ENCODE measurements at places on chromosomes 4 and X.

- no peak for DNase-seq
Observed at GRCh38 chr4:185016101-185016940, 2.0 kb upstream of the HELT start.

- no peak for DNase-seq
Observed at GRCh38 chr4:2251073-2251794, 9.3 kb upstream of the HAUS3 start.

GRCh38 chr4:163332526-163333406 lies at the start of gene NPY1R:
TSS of gene NPY1R (minus strand) at chr4:163332596. CDS start at chr4:163326554, 6,042 bp downstream.
- DNase-seq: peak; percentile 46

DNA sequence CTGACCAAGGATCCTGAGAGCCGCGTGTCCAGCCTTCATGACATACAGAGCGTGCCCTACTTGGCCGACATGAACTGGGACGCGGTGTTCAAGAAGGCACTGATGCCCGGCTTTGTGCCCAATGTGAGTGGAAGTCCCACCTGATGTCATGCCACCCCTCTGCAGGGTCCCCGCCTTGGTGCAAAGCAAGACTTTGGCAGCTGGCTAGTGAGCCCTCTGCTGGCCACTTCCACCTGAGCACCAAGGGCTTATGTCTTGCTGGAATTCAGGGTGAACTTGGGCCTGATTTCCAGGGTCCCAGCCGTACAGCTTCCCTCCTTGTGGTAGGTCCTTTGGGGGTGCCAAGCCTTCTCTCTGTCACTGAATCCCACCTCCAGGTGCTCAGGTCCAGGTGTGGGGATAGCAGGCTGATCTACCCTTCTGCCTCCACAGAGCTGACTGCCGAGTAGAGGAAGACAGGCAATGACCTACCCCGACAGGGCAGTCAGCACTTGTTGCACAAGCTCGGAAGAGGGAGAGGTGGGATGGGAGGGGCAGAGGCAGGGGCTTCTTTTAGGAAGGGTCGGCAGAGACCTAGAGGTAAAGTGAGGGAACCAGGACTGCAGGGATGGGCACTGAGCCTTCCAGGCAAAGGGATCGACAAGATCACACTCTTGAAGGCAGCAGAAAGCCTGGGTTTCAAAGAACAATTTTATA lies 248.1 kb downstream of the EVC2 start:
- no peak for DNase-seq

DNA sequence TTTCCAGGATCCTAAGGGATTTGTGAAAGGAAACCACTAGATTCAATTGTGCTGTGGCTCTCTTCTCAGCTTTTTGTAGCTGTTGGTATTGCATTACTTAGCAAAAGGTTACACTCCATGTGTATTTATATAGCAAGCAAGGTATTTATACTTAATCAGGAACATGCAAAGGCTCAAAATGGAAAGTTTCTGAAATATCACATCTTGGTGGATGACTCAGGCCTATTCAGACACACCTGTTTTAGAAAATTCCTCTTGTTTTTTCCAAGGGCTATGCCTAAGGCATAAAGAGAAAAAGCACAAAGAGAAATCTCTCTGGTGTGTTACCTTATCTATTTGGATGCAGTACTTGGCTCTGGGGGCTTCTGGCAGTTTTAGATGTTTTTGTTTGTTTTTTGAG lies 144.4 kb upstream of the GALNT7 start:
- no peak for DNase-seq

- no peak for DNase-seq
Observed at GRCh38 chr4:143355540-143356217, 19.0 kb downstream of the GAB1 start.

GRCh38 chrX:118669435-118669834 lies 58.0 kb upstream of the IL13RA1 start:
- no peak for DNase-seq

DNA sequence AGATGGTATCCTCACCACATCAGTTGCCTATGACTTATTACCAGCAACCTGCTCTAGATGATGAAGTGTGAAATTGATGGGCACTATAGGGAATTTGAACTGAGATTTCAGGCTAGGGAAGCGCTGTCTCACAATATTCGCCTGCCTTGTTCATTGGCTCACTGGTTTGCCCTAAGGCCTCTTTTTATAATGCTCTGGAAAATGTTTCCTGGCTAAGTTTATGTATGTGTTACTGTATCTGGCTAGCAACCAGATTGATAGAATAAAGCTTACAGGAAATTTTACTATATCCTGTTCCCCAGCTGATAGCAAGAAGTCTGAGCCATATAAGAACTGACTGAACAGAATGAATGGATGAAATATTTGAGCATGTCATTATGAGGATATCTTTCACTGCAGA lies 71.6 kb downstream of the GSTCD start:
- no peak for DNase-seq

DNA sequence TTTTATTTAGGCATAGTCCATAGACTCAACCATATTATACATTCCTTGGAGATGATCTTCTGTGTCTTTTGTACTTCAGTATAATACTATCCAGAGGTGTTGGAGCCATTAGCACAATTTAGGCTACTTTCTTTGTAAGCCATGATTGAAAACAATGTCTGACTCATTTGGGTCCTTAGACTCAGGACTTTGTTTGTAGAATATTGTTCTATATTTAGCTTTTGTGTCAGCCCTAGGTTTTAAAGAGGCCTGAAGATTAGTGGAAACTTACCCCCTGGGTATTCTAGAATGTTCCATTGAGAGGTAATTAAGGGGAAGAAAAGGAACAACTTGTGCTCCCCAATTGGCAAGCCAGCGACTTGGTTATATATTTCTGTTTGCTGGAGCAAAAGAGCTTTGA lies 145.2 kb upstream of the SCML1 start:
- DNase-seq: no peak

DNA sequence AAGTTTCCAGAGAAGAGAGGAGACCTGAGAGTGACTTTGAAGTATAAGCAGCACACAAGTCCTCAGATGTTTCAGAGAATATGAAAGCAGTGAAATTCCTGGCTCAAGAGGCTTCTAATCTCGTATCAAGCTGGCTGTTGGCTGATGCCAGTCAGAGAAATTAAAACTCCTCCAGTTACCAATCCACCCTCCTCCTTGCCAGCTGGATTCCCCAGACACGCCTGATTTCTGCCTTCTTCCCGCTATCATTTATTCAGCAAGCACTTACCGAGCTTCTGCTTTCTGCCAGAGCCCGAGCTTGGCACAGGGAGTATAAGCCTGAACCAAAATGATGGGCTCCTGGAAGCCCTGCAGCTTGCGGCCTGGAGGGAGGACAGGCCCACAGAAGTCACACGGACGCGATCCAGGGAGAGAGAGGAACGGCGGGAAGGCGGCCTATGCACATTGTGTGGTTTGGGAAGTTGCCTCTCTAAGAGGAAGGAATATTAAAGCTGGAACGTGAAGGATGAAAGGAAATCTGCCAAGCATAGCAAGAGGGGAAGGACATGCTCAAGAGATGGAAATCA lies 102.4 kb upstream of the TBL1X start:
- DNase-seq: no peak

DNA sequence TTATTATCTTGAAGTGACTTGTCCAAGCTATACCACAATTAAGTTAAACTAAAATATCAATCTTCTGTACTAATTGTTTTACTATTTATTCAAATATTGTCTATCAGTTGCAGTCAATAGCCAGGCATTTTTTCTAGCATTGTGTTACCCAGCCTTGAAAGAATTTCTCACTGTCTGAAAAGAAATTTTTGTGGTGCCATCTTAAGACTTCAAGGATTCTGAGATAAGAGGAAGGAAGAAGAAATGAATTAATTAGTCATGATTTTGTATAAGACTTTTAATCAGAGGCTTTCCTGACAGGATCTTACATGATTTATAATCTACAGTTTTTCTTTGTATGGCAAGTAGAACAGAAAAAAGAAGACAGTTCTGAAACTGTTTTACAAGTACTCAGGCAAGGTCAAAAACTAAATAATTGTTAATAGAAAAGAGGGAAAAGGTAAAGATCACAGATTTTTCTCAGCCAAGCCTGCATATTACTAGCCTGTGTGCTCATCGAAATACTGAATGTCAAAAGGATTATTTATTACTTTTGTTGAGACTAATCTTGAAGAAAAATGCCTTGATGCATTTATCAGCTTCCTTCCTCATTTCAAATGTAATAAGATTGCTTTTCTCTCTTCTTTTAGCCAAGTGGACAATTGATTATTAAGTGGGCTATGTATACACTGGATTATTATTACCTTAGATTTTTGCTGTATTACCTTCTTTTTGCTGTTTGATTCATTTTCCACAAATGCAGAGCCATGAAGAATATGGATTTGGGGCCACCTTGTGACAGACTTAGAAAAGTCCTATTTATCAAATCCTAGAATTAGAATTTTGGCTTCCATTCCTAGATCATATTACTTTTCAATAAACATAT lies 53.8 kb downstream of the CXCL1 start:
- no peak for DNase-seq

DNA sequence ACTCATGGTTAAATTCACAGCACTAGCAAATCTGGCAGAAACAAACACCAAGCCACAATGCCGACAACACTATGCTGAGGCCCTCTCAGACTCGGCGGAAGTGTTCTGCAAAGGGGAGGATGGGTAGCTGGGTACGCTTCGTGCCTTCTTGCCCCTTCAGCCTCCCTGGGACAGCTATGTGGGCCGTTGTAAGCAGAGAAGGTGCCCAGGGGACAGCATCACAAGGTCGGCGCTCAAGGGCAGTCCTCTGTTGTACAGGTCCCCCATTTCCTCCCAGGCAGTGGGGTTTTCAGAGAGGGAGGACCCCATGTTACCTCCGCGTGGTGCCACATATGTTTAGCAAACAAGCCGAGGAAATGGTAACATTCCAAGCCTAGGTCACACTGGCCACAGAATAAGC lies 173.6 kb downstream of the AFAP1 start:
- DNase-seq: no peak

DNA sequence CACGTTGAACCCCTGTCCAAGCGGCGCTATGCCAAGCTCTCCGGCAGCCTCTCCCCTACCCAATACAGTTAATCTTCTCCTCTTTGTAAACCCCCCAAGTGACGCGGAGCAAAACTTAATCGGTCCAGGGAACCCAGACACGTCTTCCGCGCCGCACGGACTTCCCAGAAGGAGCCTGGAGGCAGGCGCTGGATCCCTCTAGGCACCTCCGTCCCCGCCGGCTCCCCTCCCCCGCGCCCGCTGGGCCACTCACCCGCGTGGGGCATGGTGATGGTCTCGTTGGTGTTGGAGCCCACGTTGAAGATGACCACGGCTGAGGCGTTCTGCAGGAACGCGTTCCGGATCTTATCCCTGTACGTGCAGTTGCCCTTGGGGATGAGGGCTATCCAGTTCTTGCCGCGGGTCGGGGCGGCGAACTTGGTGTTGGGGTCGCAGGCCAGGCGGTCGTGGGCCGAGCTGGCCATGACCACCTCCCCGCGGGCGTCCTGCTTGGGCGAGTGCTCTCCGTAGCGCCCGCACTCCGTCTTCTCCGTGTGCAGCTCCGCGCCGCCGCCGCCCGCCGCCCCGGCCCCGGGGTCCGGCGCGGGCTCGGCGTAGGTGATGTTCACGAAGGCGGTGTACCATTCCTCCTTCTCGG lies 1.1 kb downstream of the RNF150 start:
- no peak for DNase-seq

DNA sequence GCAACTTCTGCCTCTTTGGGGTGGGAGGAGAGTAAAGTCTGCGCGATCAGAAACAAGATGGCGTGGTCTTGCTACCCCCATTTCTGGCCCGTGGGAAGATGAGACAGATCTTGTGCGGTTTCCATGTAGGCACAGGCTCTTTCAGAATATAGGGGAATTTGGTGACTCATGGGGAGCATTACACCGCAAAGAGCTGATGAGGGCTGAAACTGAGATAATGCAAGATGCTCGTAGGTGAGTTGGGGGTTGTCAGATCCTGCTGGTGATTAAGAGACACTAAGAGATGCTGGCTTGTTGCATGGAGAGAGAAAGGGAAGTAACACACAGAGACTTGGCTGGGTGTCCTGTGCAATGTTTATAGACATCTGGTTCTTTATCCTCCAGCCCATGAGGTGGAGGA lies 1.5 kb downstream of the EVC start:
- DNase-seq: peak; percentile 31

- DNase-seq: no peak
Observed at GRCh38 chr4:122857160-122857559, 30.5 kb downstream of the FGF2 start.

DNA sequence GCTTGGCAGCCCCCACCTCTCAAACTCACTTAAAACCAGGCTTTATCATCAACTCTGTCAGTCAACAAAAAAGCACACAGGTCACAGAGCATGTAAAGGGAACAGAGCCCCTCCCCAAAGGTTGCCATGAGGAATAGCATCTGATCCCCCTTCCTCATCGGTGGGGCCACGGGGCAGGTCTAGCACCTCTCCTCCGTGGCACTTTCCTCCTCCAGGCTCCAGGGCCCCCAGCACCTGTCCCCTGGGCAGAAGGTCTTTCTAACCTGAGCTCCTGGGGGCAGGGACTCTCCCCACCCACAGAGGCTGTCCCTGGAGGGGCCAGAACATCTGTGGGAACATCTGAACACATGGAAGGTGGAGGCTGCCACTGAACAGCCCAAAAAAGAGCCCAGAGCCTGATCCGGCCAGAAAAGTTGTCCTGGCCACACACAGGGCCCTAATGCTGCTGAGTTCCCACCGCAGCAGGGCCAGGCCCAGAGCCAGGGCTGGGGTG lies 65.7 kb downstream of the ZFYVE28 start:
- no peak for DNase-seq

DNA sequence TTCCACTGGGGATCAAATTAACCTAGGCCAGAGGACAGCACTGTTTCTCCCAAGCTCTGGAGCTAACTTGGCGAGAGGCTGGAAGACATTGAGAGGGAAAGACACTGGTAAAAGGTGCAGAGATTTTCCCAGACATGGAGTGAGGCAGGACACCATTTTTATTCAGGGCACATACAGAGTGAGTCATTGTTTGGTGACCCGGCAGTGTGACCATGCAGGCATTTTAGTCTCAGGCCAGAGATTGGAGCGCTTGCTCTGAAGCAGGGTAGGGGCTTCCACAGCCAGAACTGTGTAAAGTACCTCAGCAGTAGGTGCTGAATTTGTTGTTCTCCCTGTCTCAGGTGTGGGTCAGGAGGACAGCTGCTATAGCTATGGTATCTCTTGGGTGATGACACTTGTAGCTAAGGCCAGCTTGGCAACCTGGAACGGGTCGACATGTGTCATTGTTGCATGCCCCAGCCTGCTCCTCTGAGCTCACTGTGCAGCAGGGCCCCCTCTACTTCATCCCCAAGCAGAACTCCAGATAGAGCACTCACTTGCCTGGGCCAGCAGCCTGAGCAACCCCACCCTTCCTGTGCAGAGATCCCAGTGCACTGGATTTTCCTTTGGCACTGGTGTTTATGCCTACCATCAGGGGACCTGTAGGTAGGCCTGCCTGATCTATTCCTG lies 79.8 kb upstream of the ATP8A1 start:
- no peak for DNase-seq
